ENCODE measurements at places on chromosomes 7 and 10.
A peak's percentile ranks its signal among the peaks of the same experiment; 100 is the strongest.

GRCh38 chr7:96004578-96004977, 232.2 kb downstream of the DYNC1I1 start:
- peak; percentile 33 for DNase-seq

- DNase-seq = no peak
These were observed 26.3 kb downstream of the PRKAG2 start for GRCh38 chr7:151850491-151851124.

DNA sequence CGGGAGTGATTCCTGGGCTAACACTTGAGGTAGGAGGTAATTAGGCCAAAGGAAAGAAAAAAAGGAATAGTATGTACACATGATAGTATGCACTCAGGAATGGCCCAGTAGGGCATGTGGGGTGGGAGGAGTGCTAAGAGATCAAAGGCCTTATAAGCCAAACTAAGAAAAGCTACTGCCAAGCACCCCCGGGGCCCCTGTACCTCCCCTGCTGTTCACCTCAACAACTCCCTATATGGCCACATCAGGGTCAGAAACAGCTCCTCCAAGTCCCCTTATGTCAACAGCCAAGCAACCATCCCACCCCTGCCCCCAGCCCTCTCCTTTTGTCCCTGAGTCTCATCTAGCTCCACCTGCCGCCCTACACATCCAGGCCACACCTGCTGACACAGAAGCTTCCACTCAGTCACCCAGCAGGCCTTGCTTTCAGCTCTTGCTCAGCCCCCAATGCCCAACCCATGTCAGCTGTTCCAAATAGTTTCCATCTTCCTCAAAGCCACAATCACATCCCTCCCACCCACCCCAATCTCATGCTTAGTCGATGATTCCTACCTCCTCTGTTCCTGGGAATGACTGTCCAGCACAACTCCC, 80.2 kb downstream of the SORBS1 start:
- peak; percentile 20 for DNase-seq

- DNase-seq = peak; percentile 36
These were observed 73.3 kb downstream of the ARID5B start for GRCh38 chr10:61974601-61975390.
